Astrocyte (in vitro differentiated cells and primary cell): ENCODE measurements at places on chromosomes 2 and 18.

DNA sequence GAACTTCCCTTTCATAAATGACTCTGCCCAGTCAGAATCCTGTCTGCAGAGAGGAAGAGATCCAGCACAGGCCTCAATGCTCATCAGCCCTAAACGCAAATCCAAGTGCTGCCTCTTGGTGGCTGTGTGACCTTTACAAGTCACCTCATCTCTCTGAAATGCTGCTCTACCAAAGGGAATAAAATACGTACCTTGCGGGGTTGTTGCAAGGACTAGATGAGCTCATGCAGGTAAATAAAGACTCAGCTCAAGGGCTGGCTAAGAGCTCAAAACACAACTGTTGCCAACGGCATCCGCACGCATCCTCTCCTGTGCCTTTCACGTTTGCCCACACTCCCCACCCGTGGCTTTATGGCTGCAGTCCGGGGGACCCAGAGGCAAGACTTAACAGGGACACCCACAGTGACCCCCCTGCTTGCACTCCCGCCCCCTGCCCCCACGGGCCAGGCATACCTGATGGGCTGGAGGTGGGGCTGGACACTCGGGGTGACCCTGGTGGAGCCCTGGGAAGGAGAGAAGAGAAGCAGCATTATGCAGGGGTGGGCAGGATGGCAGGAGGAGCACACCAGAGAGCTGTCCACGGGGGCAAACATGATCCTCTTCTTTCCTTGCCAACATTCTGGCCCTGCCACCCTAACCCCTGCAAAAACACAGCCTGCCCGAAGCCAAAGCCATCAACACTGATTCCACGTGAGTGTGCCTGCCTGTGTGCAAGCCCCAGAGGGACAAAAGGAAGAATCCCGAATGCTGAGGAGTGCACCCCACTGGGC is 102.6 kb downstream of the TNS1 start:
- DNase-seq: no peak

GRCh38 chr2:38765149-38765548 is 12.9 kb upstream of the GEMIN6 start:
- DNase-seq: peak; percentile 91

GRCh38 chr2:9973690-9974089 is 22.2 kb downstream of the GRHL1 start:
- DNase-seq: peak; percentile 27

GRCh38 chr2:34736482-34736881 is 1137.4 kb upstream of the FAM98A start:
- no peak for DNase-seq

- no peak for DNase-seq
Measured at GRCh38 chr2:22485486-22485885, 899.5 kb upstream of the KLHL29 start.

DNA sequence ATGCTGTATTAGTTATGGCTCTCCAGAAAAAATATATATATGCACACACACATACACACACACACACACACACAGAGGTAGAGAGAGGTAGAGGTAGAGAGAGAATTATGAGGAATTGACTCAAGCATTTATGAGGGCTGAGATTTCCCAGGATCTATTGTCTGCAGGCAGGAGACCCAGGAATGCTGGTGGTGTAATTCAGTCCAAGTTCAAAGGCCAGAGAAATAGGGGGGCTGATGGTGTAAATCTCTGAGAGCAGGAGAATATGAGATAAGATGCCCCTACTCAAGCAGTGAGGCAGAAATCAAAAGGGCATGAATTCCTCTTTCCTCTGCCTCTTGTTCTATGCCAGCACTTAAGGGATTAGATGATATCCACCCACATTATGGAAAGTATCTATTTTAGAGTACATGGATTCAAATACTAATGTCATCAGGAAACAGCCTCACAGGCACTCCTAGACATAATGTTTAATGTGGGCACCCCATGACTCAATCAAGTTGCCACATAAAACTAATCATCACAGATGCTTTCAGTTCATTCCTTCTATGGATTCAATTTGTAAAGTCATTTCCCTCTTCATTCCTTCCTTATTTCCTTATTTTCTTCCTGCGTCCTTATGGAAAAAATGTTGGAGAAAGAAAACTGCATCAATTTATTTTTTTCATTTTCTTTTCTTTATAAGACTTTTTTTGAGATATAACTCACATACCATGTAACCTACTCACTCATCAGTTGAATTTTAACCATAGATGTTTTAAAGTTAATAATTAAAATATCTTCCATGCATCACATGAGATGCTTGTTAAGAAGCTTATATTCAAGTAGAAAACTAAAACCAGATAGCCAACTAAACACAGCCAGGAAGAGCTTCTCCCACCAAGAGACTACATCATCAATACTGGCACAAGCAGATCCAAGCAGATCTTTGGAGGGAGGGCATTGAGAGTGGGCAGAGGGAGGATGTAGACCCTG is 406.2 kb downstream of the MBD2 start:
- DNase-seq: no peak

DNA sequence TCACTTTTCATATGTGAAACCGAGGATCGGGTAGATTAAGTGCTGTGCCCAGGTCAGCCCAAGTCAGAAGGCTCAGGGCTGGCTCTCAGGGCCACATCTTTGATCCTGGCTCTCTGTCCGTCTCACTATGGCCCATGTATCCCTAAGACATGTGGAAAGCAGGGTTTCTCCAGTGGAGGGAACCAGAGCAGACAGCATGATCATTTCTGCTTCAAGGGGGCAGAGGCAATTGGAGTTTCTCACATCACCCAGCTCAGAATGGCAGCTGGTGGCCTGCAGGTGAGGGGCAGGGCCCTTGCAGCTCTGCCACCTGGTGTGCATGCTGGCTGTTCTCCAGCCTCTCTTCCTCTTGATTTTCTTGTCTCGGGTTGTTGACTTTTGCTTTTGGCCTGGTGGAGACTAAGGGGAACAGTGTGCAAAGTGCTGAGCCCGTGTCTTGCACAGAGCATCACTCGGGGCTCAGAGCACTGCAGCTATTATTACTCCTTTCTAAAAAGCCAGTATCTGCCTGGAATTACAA is 27.0 kb downstream of the LDLRAD4 start:
- no peak for DNase-seq

DNA sequence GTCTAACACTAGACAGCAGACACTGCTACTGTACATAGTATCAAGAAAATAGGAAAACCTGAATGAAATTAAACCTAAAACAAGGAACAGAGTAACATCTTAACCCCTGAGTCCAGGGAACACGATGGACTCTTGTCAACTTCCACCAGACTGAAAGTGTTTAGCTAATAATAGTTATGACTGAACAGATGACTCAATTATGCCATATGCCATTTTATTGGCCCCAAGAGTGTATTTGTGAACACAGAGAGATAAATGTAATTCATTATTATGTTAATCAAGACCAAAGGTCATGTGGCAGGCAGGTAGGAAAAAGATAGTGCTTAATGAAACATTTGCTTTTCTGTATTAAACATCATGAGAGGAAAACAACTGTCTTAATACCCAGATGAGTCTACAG is 58.0 kb downstream of the NYAP2 start:
- DNase-seq: no peak
